ENCODE measurements at places on chromosomes 5 and 9.
A peak's percentile ranks its signal among the peaks of the same experiment; 100 is the strongest.

DNA sequence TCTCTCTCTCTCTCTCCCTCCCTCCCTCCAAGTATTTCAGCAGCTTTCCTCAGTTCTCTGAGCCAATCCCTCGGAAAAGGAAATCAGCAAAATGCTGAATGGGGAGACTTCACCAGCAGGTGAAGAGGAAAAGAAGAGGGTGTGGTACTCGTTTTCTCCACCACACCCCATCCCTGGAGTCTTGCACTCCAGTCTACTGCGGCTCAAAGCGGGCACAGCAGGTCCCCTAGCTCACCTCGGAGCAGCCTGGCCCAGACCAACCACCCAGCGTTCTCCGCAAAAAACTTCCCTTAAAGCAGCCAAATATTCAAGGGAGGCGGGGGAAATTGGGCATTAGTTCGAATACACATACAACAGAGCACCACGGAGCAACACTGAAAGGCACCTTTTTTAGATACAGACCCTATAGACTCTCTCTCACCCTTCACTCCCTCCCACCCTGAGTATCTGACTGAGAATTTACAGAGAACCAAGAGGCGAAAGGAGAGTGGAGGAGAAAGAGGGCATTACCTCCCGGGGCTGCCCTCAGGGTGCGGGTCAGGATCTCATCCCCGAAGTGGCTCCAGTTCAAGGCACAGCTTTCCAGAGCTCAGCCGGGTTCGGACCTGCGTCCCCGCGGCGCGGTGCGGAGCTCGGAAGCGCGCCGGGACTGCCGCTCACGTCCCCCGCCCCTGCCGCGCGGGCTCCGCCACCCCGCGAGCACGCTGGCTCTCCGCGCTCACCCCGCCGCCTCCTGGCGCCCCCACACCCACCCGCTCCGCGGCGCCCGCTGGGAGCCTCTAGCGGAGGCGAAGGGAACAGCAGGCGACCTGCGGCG lies 1638.5 kb upstream of the C9orf72 start:
- peak; percentile 30 for DNase-seq

DNA sequence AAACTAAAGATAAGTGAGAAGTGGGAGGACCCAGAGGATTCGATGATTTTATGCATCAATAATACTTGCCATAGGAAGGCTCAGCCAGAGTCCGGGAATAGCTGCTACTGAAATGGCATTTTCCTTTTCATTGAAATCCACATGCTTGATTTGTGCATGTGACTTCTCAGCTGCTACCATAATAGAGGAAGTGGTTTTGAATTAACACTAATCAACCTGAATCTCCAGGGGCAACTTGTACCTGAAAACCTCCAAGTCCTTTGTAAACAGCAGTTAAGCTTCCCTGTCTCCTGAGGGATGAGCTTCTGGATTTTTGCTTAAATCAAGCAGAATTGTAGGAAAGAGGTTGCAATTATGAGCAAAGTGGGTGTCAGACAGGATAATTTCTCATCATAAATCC lies 124.9 kb downstream of the PPP2R2B start:
- DNase-seq: no peak

DNA sequence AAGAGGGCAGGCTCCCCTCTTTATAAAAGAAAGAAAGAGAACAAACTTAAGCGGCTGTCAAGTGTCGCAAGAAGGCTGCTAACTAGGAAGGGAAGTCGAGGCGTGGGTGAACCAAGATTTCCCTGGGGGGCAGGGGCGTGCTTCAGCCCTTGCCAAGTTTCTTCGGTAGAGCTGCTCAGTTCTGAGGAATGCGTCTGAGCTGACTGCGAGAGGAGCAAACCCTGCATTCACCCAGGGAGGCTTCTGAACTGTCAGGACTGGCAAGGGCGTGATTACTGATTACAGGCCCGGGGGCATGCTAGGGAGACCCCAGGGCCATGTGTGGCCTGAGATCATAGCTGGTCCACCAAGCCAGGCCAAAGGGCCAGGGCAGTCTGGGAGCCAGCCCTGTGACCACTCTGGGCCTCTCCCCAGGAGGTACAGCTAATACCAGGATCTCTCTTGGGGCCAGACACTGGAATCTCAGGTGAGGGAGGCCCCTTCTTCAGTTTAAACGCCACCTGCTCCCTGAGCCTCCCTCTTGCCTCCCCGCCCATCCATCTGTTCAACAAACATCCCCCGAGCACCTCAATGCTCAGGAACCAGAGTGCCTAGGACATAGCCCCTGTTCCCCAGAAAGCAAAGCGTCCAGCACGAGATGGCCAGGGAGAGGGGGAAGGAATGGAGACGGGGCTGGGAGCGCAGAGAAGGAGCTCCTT lies 30.9 kb downstream of the SARDH start:
- DNase-seq: peak; percentile 74

DNA sequence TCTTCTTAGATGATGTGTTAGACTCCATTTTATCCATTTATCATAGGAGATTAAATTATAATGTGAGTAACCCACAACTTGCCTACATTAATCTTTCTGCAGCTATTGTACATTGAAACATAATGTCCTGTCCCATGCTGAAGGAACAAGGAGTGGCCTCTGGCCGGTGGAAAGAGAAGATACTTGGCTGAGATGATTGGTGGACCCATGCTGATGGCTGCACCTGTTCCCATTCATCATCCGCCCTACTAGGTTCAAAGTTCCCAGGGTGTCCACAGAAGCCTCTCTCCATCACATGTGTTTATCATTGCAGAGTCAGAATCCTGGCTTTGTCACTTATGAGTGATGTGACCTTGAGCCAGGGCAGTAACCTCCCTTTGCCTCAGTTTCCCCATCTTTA lies 24.7 kb downstream of the FBXL7 start:
- DNase-seq: no peak

DNA sequence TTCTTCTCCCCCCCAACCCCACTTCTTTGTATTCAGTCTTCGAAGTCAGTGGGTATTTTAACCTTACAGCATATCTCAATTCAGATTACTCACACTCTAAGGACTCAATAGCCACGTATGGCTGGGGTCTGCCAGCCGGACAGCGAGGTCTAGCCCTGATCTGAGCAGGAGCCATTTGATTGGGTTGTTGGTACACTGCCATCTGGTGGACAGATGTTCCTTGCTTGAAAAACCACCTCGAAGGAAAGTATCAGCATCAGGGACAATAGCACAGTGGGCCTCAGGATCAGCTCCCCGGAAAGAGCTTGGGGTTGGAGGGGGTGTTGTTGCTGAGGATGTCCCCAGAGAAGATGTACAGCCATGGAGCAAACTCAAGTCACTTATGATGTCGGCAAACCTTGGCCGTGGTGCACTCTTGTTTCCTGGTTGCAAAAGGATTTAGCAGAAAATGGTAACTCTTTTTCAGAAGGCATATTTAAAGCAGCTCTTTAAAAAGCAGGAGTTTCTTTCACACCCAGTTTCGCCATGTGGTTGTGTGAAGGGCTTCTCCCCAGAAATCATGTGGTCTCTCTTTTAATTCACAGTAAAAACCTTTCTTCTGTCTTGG lies 31.7 kb upstream of the KCNMB1 start:
- peak; percentile 65 for DNase-seq

- no peak for DNase-seq
Measured at GRCh38 chr9:125797930-125798329, 50.8 kb downstream of the PBX3 start.

GRCh38 chr5:68894673-68895072 lies 199.1 kb upstream of the SLC30A5 start:
- DNase-seq: peak; percentile 12

- no peak for DNase-seq
Measured at GRCh38 chr9:19913151-19913550, 124.3 kb upstream of the SLC24A2 start.

DNA sequence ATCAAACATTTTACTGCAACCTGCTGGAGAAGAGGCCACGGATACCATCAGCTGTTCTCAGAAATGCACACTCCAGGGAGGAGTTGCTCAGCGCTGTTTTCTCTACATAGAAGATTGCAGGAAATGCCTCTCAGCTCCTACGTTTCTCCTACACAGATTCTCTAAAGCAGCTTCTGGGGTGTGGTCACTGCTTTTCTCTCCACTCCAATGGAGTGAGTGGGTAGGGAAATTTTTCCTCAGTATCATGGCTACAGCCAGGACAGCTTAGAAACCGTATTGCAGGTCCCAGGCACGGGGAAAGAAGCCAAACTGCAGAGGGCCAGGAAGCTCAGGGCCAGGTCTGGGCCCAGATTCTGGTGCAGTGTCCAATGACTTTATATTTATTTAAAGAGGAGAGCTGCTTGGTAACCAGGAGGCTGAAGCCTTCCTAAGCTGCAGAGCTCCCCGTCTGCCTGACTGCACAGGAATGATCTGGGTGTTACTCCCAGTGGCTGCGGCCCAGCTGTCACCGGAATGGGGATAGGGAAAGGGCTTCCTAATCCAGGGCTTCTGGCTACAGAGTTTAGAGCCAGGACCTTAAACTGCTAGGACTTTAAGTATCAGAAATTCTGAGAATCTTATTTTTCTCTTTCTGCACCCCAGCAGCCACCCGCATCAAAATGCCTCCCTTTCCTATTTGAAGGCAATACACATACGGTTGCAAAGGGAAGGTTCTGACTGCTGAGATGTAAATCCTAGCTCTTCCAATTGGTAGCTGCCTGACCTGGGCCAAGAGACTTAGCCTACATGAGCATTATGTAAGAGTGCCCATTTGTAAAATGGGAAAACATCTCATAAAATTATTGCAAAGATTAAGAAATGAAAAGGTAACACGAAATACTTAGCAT lies 1.4 kb upstream of the SPTAN1 start:
- peak; percentile 41 for DNase-seq

- no peak for DNase-seq
Measured at GRCh38 chr5:132666310-132667123, 7.3 kb upstream of the IL4 start.

DNA sequence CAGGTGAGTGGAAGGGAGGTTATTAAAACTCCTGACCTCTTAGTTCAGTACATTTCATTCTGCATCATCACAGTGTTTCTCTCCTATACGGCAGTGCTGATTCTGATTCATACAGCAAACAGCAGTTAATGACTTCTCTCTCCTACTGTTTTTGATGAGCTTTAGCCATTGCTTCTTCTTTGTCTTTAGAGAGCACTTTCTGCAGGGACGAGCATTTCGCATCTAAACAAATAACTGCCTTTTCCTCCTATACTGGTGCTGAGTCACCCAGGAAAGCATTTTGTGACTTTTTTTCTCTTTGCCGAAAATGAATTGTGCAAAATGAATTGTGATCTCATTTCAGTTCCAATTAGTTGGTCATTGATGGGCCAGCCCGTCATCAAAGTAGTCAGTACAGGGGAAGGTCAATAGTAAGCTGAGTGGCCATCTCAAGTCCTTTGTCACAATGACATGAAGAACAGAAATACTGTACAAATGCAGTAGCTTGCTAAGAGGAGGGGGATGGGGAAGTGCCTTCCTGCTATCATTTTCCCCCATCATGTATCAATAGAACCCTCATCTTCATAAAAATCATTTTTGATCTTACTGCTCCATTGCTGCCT lies 98.5 kb downstream of the INSYN2B start:
- DNase-seq: no peak

GRCh38 chr5:54769072-54769471 lies 216.3 kb downstream of the ESM1 start:
- DNase-seq: no peak

DNA sequence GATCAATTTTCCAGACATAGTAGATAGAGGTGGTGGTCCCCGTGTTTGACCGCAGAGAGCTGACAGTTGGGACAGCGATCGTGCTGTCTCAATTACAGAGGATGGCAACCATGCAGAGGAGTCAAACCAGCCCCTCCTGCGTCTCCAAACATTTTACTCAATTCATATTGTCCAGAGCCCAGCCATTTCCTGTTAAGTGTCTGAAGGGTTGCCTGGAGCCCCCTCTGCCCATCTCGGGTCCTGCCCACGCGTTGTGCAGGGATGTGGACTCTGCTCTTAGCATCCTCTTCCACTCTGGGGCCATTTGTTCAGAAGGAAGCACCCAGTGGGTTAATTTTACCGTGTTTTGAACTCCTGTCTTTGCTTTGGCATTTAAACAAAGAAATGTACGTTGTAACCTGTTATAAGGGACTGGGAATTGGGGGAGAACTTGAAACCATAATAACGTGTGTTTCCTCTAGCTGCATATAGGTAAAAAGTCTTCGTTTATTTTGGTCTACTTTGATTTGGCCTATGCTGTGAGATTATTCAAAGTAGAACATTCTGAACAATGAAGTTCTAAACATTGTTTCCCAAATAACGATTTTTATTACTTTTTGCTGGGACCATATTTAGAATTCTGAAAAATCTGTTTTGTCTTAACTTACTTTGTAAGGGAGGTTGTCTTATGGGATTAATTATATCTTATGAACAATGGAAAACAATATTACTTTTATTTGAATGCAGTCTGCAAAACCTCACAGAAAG lies 876 bp downstream of the EGFLAM start:
- no peak for DNase-seq

DNA sequence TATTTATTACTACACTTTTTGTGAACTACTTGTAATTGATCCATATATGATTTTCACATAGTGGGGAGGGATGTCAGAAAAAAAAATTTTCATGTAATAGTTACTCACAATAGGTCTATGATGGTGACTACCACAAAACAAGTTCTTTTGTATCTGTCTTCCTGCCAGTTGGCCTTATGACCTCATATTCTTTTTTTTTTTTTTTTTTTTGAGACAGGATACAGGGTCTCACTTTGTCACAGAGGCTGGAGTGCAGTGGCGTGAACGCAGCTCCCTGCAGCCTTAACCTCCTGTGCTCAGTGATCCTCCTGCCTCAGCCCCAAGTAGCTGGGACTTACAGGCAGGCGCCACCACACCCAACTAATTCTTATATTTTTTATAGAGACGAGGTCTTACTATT lies 10.9 kb downstream of the SEC24A start:
- no peak for DNase-seq

GRCh38 chr5:132055808-132056609 lies 4.4 kb upstream of the IL3 start:
- no peak for DNase-seq

DNA sequence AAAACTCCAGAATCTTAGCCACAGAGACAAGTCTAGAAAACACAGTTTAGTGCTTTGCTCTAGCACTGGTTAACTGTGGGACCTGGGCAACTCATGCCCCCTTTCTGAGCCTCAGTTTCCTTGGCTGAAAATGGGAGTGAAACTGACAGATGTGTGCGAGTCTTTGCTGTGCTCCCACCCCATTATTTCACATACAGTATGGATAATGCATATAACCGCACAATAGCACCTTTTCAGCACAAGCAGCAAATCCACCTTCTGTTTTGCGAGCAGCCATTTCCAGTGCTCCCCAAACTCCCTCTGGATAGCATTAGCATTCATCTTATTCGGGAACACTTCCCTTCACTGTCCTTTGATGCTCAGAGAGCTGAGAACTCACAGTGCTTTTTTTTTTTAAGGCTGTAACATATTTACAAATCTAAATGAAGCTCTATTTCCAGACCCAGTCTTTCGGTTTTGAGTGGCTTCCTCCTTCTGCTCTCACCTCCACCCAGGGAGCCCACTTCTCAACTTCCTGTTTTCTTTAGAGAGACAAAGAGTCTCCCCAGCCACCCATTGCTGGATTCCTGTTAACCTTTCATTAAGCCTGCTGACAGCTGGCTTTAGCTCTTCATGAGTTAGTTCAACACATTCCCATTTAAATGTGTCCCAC lies 49.2 kb downstream of the TIMD4 start:
- DNase-seq: no peak

DNA sequence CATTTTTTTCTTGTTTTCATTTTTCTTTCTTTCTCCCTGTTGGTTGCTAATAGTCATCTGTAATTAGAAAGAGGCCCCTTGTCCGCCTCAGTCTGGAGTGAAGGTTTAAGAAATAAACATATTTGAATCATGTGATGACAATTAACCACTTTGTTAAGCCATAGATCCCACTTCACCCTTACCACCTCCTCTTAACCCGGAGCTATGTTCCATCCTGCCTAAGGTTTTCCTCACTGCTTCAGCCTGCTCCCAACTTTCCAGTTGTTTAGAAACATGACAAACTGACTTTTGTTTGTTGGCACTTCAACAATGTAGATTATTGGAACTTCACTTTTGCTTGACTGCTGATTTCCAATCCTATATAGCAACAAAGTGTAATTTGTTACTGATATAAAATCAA lies 37.4 kb upstream of the SSBP2 start:
- no peak for DNase-seq

Measured in fibroblast of upper back skin (primary cell).